Activated CD4-positive, alpha-beta T cell treated with anti-CD3 and anti-CD28 coated beads for 1 hour (primary cell): ENCODE measurements at places on chromosomes 2 and 18.

DNA sequence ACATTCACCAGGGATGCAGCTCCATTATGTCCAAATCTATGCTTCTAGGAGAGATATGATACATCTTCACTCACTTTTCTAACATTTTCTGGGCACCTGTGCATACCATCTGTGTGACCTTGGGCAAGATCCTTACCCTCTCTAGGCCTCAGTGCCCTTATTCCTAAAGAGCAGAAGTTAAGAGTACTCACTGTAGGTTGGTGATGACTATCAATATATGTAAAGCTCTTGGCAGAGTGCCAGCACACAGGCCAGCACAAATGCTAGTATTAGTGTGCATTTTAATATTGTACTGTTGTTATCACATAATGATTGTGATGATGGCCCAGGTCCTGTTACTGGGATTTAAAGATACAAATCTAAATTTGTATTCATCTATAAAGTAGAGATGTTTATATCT lies 199.2 kb downstream of the RAD51AP2 start:
- DNase-seq: no peak

GRCh38 chr2:54499661-54500060 lies 43.5 kb downstream of the SPTBN1 start:
- DNase-seq: no peak

GRCh38 chr2:32227492-32227891 lies 37.2 kb downstream of the NLRC4 start:
- no peak for DNase-seq

GRCh38 chr18:75064513-75064905 lies 144.4 kb downstream of the PTGR3 start:
- no peak for DNase-seq

GRCh38 chr2:210460322-210461227 lies 16.0 kb downstream of the LANCL1 start:
- no peak for DNase-seq

DNA sequence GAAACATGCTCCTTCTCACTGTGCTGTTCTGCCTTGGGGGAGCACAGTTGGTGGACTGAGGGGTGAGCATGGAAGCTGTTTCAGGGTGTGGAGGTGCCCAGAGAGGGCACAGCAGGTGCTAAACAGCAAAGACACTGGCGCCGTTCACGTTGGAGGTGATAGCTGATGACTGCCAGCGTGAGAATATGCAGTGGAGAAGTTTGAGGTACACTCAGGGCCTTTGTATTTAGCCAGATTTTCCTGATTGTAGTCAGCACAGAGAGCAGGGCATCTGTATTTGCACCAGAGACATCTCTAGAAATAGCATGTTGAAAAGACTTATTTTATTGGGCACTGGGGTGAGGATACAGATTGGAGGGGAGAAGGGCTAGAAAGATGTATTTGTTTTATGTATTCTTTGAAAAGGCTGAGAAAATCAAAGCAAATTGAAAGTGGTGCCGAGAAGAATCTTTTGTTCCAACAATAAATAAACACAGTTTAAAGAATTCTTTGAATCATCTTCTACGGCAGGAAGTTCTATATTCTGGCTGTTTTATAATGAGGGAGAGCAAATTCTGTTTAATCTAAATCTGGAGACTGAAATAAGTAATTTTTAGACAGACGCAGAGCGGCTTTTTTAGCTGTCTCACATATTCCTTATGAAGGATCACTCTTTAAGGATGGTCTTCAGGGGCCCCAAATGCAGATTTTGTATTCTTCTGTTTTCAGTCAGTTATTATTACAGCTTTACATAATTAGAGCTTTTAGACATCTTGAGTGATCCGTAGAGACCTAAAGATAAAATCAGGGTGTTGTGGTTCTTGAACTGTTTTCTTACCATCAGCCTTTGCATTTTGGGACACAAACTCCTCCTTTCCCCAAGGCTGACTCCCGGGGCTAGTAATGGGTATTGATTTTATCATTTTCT lies 7.1 kb downstream of the ZNF532 start:
- no peak for DNase-seq

GRCh38 chr2:173647681-173648311 lies 293.1 kb downstream of the CDCA7 start:
- no peak for DNase-seq
